ENCODE measurements at places on chromosomes 2 and 18. TPM values are rescaled to one million over a fixed set of nuclear protein-coding genes. Genes with fewer than 3 reads are reported as not detected.

DNA sequence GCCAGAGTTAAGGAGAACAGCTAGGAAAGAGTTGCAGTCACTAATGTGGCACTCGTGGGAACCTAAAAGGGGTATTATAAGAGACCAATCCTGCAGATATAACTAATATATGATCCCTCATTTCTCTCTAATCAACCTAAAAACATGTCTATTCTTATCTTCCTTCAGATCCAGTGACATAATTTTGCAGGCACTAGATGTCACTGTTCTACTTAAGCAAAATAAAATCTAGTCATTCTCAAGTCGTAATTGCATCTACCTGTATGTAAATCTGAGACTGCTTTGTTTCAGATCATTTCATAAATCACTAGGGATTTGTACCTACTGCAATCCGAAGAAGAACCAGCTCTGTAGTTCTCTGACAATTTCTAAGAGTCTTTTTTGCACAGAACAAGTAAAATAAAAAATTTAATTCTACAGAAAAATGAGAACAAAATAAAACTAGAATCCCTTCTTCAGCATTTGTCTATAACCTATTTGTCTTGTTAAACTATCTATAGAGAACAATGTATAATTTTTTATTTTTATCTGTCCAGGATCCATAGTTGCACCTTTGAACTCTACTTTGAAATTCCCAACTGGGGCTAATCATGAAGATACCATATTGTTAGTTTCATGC, 56.5 kb upstream of the ERBB4 start:
- no peak for DNase-seq

GRCh38 chr18:45384137-45384961, 230.9 kb upstream of the SLC14A2 start:
- peak; percentile 78 for DNase-seq

- no peak for DNase-seq
These were observed 72.8 kb downstream of the TCF4 start for GRCh38 chr18:55515214-55515613.

DNA sequence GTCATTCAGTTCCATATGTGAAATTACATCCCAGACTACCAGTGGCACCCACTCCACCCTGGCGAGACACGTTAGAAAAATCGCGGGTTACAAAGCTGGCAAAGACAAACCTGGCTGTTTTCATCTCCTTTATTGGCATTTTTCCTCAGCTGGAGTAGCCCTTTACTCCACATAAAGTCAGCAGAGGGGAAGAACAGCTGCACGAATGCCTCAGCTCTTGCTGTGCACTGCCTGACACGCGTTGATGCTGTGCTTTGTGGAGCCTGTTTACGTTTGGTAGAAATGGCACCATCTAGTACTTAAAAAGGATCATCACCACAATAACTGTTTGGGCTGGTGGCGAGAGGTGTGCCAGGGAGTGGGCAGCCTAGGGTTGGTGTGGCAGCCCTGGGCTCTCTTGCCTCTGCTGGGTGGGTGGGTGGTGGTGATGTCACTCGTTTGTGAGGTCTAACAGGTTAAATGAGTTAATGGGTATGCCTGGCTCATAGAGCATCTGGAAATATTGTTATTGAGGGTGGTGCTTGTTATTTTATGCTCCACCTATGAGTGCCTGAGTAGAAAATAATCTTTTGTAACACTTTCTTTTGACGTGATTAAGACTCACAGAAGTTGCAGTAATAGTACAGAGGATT, 16.4 kb downstream of the FARP2 start:
- no peak for DNase-seq

DNA sequence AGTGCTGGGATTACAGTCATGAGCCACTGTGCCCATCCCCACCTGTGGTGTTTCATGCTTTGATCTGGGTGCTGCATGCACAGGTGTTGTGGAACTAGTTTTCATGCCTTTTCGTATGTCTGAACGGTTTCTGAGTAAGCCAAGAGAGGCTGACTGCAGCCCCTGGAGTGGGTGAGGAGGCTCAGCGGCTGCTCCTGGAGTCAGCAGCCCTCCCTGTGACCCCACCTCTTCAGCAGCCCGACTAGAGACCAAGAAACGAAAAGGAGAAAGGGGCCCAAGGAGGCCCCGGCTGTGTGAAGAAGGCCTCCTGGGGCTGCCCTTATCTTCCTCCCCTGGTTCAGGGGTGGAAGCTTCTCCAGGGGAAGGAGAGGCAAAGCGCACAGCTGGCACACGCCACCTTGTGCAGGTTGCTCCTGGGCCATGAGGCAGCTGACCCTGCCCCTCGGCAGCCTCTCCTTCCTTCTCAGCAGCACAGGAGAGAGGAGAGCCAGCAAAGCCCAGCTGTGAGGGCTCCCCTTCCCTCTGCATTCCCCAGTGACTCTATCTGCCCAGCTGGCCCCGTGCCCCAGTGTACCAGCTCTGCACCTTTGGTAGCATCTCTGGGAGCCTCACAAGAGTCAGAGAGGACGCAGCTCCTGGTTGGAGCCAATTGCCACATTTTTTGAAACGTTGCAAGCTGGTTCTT, 182.5 kb upstream of the HS6ST1 start:
- DNase-seq = no peak

GRCh38 chr2:8993902-8994278, 9.6 kb downstream of the MBOAT2 start:
- no peak for DNase-seq

- DNase-seq = no peak
These were observed 220.3 kb downstream of the C1D start for GRCh38 chr2:67842375-67842959.

DNA sequence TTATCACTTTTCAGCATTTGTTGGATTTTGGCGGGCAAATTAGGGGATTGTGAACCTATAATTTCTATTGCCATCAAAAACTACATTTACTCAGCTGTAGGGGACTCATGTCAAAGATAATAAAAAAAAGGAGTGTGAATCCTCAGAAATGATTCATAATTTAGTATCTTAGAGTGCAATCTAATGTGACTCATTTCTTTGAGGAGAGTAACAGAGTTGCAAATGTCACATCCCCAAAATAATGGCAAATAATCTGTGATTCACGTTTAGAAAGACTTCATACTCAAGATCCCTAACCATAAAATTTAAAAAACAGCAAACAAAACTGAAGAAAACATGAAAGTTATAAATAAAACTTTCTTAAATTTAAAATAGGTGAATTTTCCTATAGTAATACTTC, 373.0 kb downstream of the CDH2 start:
- no peak for DNase-seq

GRCh38 chr18:63298400-63299365, 20.9 kb downstream of the BCL2 start:
- DNase-seq = no peak

- DNase-seq = no peak
These were observed 8.4 kb downstream of the FHL2 start for GRCh38 chr2:105390454-105390853.

- DNase-seq = no peak
These were observed 34.2 kb upstream of the PRLH start for GRCh38 chr2:237532160-237532559.

DNA sequence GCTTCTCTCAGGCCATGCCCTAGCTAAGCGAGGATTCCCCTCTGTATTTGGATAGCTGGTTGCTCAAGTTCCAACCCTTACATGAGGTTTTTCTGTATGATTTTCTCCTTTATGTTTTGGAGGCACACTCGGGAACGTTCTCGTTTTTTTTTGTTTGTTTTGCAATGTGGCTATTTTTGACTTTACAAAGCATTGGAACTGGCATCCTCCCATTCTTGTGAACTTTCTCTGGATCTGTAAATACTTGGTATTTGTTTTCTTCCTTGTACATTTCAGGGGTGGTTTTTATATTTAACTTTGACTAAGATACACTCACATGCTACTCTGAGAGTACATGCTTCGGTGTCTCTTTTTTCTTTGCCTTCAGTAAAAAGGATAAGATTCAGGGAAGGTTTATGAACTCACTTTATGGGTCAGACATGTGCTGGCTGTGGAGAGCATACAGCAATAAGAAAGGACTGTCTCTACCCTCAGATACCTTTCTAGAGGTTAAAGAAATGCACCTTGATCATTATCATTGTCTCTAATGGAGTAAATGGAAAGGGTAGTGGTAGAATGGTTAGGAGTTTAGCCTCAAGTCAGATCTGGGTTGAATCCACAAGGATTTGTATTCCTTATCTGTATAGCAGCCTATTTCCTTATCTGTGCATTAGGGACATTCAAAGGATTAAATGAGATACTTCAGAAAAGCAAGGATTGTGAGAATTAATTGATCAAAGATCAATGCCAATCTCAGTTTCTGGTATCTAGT, 61.9 kb downstream of the MEIS1 start:
- DNase-seq = no peak

GRCh38 chr18:57785751-57786437, 17.2 kb downstream of the ATP8B1 start:
- no peak for DNase-seq

GRCh38 chr2:197381641-197382040, 53.2 kb downstream of the SF3B1 start:
- DNase-seq = no peak

DNA sequence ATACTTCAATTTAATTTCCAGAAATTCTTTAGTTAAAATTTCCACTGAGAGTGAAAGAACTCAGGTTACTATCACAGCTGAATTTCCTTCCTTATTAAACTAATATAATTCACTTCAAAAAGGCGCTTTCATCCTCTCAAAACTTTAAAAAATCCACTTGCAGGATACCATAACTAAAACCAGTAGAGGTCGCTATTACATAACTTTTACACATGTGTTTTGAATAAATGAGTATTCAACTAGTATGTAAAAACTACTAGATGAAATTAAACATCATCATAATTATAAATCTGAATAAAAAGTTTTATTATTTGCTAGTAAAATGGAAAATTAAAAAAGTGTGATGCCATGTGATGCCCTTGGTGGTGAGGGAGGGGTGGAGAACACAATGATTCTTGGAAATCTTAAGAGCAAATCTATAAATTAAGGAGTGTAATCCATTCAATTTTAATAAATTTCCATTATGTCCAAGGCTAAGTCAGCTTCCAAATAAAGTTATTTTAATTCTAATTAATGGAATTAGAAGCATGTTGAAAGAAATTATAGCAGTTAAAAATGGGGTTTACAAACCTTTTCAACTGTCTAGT, 61.4 kb downstream of the SOS1 start:
- peak; percentile 38 for DNase-seq

GRCh38 chr18:79560042-79560860, 119.4 kb upstream of the CTDP1 start:
- DNase-seq = no peak

DNA sequence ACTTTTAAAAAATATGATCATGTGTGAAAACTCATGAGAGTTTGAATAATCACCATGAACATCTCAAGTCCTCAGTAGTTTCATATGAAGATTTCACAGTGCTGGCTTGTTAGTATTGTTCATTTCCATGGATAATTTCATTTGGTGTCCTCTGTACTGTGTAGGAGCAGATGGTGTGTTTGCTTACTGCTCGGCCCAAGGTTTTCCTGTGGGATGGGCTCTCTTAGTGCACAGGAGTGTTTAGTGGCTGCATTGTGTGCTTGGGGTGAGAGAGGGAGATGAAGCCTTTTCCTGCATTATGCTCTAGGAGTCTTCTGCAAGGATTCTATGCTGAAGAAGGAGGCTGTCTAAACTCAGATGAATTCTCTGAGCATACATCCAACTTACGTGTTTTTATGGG, 270.6 kb downstream of the SOCS6 start:
- no peak for DNase-seq

DNA sequence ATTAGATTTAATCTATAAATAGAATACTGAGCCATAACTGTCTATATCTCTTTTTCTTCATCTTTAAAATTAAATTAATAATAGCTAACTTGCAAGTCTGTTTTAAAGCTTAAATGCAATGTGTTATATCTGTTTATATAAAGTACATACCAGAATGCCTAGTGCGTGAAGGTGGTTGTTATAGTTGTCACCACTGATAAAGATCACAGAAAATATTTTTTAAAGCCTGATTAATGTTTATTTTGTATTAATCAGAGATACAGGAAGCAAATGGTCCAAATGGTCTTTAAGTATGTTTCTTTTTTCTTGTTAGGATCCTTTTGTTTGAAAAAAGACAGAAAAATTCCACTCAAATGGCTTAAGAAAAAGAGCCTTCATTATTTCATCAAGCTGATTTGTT, 560.6 kb downstream of the CPS1 start:
- no peak for DNase-seq

DNA sequence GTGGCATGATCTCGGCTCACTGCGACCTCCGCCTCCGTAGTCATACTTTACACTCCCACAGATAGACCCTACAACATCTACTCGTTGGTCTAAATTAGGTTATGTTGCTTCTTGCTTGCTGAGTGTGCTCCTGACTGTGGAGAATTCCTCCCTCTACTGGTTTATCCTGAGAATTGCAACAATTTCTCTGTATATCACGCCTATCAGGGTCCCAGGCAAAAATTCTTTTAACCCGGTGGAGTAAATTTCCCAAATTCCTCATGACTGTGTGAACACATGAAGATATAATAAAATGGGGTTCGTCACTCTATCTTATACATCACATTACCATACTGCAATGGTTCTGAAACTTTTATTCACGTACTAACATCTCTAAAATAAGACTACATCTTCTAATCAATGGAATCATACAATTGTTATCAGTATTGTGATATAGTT, 156.7 kb downstream of the EVA1A start:
- DNase-seq = peak; percentile 51

DNA sequence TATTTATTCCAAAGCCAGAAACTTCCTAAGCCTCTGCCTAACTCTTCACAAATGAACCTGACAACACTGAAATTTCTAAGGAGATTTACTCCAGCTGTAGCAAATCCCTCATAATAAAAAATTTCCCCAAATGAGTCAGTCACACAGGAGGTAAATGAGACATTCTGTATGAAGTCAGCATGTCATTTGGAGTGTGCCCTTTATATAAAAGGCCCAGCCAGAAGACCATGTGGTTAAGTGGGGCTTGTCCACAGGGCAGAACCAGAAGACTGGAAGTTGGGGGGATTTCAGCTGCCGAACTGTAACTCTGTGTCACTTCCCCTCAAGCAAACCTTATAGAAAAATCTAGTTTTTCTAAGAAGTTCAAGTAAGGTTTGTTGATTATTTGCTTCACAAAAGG, 30.2 kb downstream of the NRP2 start:
- no peak for DNase-seq

DNA sequence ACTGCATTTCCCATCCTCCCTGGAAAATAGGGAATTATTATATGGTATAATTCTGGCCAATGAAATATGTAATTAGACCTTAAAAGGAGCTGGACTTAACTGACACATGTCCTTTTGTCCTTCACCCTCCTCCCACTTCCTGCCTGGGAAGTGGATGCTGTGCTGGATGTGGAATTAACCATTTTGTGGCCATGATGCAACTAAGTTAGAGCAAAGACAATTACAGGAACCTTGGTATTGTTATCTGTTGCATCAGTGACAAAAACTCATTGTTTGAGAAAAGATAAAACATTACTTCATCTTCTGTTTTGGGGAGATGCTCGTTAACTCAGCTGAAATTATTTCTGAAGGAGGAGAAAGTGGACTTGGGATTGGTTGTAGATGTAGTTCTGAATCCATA, 227.7 kb upstream of the BOD1L2 start:
- no peak for DNase-seq

- DNase-seq = no peak
These were observed 137.5 kb downstream of the INO80D start for GRCh38 chr2:205948496-205948837.

The UGT1A9 gene
- polyA plus RNA-seq = 4.9 TPM

The CDCA7 gene
- polyA plus RNA-seq = 46.8 TPM

The KIF1A gene
- polyA plus RNA-seq = 11.1 TPM

The ENOSF1 gene
- polyA plus RNA-seq = 141 TPM

The MC4R gene
- polyA plus RNA-seq = 0.35 TPM

The DRC1 gene
- 3.4 TPM for polyA plus RNA-seq

The MC5R gene
- polyA plus RNA-seq = 0.22 TPM

The CLEC4F gene
- polyA plus RNA-seq = 0.12 TPM

The TNFAIP6 gene
- 1.4 TPM for polyA plus RNA-seq

The BCL2 gene
- 25.2 TPM for polyA plus RNA-seq

The ALPG gene
- polyA plus RNA-seq = not detected

The KCNE4 gene
- 16.9 TPM for polyA plus RNA-seq

The HOXD13 gene
- 0.20 TPM for polyA plus RNA-seq

All from left kidney (tissue), 8 donors.